T-helper 2 cell treated with Interferon-gamma antibody and Interleukin-4, amounts not matched to agents 5 μg/mL and 100 μg/mL, for 36 hours (primary cell): ENCODE measurements at places on chromosomes 1 and 21.
A peak's percentile ranks its signal among the peaks of the same experiment; 100 is the strongest.

GRCh38 chr1:37259019-37259418, 215.4 kb upstream of the ZC3H12A start:
- H3K36me3 ChIP-seq = no peaks in the 10 kb centered on the region
- H3K4me3 ChIP-seq = no peak overlapping the region
- no peak overlapping the region for H3K27ac ChIP-seq
- peaks cover 15% of the 10 kb centered on the region for H3K27me3 ChIP-seq
- no peaks in the 10 kb centered on the region for H3K4me1 ChIP-seq

DNA sequence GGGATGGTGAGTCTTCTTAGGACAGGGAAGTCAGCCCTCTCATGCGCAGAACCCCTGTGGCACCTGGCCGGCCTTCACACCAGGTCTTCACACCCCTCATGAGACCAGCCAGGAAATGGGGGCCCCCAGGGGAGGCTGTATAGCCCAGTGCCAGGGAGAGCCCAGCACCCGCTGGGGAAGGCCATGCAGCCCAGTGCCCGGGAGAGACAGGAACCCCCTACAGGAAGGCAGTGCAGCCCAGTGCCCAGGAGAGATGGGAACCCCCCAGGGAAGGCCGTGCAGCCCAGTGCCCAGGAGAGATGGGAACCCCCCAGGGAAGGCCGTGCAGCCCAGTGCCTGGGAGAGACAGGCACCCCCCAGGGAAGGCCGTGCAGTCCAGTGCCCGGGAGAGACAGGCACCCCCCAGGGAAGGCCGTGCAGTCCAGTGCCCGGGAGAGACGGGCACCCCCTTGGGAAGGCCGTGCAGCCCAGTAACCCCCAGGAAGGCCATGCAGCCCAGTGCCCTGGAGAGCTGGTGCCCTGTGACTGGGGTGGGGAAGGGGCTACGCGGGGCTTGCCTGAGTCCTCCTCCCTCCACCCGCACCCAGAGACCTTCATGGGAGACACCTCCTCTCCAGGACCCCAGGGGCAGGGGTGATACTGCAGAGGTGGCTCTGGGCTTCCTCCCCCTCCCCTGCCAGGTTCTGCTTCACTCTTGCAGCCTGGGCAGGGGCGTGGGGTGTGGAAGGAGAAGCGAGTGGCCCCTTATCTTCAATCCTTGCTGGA, 110.5 kb upstream of the COL6A1 start:
- no peaks in the 10 kb centered on the region for H3K27me3 ChIP-seq
- H3K4me3 ChIP-seq = no peak overlapping the region
- no peak for DNase-seq
- H3K27ac ChIP-seq = no peak overlapping the region

- no peak for DNase-seq
- H3K36me3 ChIP-seq = no peaks in the 10 kb centered on the region
- H3K27me3 ChIP-seq = no peaks in the 10 kb centered on the region
- H3K4me3 ChIP-seq = no peak overlapping the region
- H3K4me1 ChIP-seq = no peaks in the 10 kb centered on the region
- H3K27ac ChIP-seq = no peak overlapping the region
Observed at GRCh38 chr1:196152086-196152485, 456.2 kb downstream of the KCNT2 start.

DNA sequence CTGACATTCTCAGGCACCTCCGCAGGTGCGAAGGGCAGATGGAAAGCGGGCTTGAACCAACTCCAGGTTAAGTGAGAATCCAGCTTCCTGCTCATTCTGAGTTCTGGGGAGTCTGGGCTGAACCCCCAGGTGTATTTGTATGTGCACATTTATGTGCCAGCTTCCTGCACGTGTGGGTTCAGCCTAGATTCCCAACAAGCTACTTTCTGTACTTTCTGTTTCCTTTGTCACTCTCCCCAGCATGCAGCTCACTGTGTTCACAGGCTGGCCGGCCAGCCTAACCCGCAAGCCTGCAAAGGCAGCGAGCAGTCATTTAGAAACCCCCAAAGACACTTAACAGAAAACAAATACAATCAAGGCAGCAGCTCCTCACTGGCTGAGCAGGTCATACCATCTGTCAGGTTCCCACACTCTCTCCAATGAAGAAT, 1.3 kb upstream of the IL19 start:
- H3K4me3 ChIP-seq = peak overlapping the region; percentile 51
- peak; percentile 77 for DNase-seq
- peak overlapping the region; percentile 72 for H3K27ac ChIP-seq
- peaks cover 24% of the 10 kb centered on the region for H3K27me3 ChIP-seq
- peaks cover 2% of the 10 kb centered on the region for H3K36me3 ChIP-seq
